Fibroblast of the aortic adventitia (primary cell): ENCODE measurements at places on chromosomes 2 and 18. TPM values are rescaled to one million over a fixed set of nuclear protein-coding genes. Genes with fewer than 3 reads are reported as not detected.

The CXCR4 gene
- 0.27 and 1.2 TPM in 2 replicates for total RNA-seq

The DTNA gene
- 22.0 and 34.3 TPM in 2 replicates for total RNA-seq

The EVX2 gene
- not detected in 2 replicates for total RNA-seq

The NR4A2 gene
- total RNA-seq = 0.41 and 0.81 TPM in 2 replicates

The CHRNG gene
- not detected in 2 replicates for total RNA-seq

The ABCG5 gene
- total RNA-seq = not detected in 2 replicates

The CCDC148 gene
- total RNA-seq = 0.72 and 9.1 TPM in 2 replicates

The HTR2B gene
- 17.4 and 33.0 TPM in 2 replicates for total RNA-seq

The ASTL gene
- total RNA-seq = not detected in 2 replicates

The CCDC68 gene
- 0.16 and 7.4 TPM in 2 replicates for total RNA-seq

The PLEKHH2 gene
- total RNA-seq = 5.4 and 20.0 TPM in 2 replicates
